Thymus (tissue), 14 donors: ENCODE measurements at places on chromosomes 6 and 20. TPM values are rescaled to one million over a fixed set of nuclear protein-coding genes. Genes with fewer than 3 reads are reported as not detected.

The BCAS1 gene
- 1.5 TPM for polyA plus RNA-seq

The MKKS gene
- polyA plus RNA-seq = 21.0 TPM

GRCh38 chr6:128740951-128741350, 142.0 kb upstream of the LAMA2 start:
- DNase-seq = no peak

DNA sequence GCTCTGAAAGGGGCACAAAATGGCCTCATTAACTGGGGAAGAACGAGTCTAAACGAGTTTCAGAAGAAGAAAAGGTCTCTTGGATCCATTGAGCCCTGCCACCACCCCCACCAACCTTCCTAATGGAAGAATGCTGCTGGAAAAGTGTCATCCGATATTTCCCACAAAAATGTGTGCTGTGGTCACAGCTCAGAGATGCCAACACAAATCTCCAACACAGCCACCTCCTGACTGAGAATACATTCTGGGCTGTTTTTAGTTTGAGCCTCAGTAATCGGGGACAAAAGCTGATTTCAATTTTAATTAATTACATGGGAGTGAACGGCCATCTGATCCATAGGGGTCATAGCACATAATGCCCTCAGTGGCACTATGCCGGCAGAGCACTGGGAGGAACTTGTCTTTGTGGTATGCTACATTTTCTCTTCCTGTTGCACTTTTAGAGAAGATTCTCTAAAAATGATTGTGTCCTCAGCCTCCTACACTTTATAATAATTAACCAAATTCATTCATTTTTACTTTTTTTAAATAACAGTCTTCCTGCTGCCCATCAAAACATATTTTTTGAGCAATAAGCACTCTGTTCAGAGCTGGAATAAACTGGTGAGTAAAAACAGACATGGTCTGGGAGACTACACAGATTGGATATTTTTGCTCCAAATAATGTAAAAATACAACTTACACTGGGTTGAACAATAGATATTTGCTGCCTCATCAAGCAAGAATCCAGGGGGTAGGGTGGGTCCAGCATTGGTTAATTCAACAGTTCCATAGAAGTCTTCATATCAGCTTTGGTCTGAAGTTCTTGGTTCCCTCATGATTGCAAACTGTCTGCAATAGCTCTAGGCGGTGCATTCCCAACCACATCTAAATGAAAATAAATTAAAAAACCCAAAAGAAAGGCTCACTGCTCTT, 143.6 kb upstream of the TMEM170B start:
- DNase-seq = no peak

The PGC gene
- polyA plus RNA-seq = 0.73 TPM

The B3GALT4 gene
- polyA plus RNA-seq = 14.9 TPM

The TGM3 gene
- polyA plus RNA-seq = 0.66 TPM

- DNase-seq = no peak
These were observed 23.9 kb downstream of the ERMARD start for GRCh38 chr6:169775321-169775720.

The HSPA1L gene
- 2.4 TPM for polyA plus RNA-seq

DNA sequence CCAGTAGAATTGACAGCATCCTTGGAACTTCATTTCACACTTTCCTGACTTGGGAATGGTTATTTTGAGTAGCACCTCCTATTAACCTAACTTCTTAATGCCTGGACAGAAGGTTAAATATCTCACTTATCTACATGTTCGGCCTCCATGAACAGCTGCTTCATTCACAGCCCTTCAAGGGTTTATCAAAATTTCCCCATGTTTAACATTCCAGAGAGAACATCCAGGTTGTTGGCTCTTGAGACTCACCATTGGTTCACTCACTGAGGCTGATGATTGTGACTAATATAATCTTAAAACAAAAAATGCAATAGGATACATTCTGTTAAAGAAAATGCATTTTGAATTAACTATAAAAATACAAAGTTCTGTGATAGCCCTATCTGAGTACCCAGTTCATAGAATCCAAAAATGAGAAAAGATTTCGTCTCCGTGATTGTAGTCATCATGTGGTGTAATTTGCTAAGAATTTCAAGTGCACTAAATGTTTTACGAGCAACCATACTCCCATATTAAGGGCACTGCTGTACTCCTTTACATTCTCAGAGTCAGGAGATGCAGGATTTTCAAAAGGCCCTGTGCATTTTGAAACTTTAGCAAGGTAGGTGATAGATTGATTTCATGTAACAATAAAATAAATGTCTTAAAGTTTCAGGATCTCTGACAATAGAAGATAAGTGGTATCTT, 260.6 kb upstream of the TAB2 start:
- DNase-seq = no peak

DNA sequence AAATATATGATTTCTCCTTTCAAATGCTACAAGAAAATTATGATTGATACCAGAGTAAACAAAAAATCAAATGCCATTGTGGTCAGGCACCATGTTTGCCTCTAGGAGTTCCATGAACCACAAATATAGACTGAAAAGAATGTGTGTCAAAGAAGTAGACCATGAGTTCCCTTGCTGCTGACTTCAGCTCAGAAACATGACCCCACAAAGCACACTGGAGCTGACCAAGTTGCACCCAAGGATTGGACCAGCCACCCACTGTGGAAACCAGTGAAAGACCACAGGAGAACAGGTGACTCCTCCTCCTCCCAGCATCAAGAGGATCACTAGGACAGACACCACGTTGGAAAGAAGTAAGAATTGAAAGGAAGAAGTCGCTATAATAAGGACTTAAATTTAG, 90.8 kb upstream of the TENT5A start:
- DNase-seq = no peak

- DNase-seq = no peak
These were observed 30.9 kb downstream of the SLC2A12 start for GRCh38 chr6:134021396-134022122.

GRCh38 chr20:46622165-46622564, 29.1 kb downstream of the SLC13A3 start:
- no peak for DNase-seq
